Hypothalamus (tissue), 51 donors: ENCODE measurements at places on chromosomes 4 and X.

DNA sequence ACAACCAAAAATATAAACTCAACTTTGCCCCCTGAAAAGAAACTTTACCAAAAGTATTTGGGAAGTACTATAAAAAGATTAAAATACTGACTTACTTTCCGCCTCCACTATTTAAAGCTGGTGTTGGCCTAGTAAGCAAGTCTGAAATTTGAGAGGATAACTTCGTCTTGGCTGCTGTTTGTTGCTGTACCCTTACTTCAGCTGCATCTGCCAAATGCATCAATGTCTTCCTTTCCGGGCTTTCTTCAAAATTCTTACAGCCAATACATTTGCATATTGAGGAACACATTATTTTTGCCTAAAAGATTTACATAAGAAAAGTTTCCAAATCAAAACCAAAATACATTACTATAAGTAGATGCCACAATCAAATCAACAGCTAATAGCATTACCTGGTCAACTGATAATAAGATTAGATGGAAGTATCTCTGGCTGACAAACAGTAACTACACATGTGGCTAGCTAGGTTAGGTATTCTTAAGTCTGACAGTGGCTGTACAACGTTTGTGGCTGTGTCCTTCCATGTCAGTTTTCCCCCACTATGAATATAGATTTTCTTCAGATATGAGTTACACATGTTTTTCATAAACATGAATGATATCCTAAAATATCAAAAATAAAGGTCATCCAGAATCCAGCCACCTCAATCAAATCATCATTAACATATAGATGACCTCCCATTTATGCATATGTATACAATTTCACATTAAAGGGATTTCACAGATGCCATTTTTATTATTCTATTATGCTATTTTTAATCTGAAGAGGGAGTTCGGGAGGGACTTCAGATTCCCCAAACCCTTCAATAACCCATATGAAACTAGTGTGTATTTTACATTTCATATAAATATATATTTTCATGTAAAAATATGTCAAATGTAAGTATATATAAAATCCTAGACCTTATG lies 30.6 kb downstream of the THAP9 start:
- DNase-seq = no peak

DNA sequence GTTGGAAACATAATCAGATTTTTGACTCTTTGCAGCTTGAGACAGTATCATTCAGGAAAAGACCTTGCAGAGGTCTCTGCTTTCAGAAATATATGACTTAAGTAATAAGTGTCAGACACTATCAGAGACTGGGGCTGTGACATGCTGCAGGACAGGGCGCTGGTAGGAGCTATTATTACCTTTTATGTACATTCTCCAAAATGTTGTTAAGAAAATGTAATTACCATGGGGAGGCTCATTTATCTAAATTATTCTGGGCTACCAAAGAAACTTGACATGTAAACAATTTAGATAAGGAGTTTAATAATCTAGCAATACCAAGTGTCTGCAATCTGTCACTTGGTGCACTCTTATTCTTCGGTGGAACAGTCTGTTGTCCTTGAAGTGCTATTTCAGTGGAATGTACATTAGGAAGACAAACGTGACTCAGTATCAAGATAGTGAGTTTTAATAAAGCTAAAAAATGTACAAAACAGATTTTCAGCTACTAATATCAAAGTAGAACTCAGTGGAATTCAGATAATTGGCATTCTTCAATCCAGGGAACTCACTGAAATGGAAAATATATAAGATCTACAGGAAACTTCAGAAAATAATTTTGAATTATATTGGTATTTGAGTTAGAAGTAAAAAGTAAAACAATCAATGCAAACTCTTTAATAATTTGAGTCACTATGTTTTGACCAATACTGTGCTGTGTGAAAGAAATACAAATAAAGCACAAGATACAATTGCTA lies 214.5 kb downstream of the KCNIP4 start:
- DNase-seq = no peak

GRCh38 chrX:133579631-133580030 lies 164.3 kb upstream of the GPC4 start:
- no peak for DNase-seq

GRCh38 chrX:115409551-115409950 lies 120.0 kb downstream of the LUZP4 start:
- DNase-seq = no peak

- no peak for DNase-seq
These were observed 211.2 kb downstream of the CPEB2 start for GRCh38 chr4:15213302-15213970.

GRCh38 chrX:44435047-44435446 lies 91.6 kb upstream of the EFHC2 start:
- DNase-seq = no peak

GRCh38 chr4:80913381-80913780 lies 117.1 kb upstream of the BMP3 start:
- no peak for DNase-seq

DNA sequence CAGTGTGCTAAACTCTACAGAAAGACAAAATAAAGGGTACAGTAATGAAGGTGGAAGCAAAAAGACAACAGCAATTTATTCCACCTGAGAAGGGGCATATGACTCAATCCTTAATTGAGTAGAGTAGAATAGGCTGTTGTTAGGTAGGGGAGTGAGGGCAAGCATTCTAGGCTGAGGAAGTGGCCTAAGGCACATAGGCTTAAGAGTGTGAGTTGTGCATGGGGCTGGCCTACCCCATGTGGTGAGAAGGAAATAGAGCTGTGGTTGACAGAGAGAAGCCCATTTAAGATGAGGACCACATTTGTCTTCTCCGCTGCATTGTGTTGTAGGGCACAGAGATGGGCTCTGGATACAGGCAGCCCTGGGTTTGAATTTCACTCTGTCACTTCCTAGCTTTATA lies 3.4 kb upstream of the ZCCHC18 start:
- DNase-seq = no peak

DNA sequence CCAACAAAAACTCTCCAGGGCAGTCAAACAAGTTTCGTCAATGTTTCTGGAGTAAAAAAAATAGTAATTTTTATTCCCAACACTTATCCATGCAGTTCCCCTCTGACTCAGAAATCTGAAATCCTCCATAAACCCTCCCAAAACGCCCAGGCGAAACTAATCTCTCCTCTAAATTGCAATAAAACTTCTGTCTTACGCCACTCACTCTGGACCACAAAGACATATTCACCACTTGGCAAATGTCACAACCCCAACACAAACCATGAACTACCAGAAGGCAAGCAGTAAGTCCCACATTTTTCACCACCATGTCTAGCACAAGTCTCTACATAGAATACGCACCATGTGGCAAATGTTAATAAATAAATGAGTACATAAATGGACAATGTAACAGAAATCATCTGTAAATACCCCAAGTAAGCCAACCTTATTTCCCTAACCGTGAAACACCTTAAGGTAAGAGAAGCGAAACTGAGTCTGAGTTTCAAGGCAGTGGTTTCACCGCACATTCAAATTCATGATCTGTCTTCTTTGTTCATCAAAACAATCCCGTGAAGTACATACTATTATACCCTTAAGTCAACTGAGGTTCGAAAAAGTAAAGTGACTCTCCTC lies 1.6 kb downstream of the PAPSS1 start:
- no peak for DNase-seq

DNA sequence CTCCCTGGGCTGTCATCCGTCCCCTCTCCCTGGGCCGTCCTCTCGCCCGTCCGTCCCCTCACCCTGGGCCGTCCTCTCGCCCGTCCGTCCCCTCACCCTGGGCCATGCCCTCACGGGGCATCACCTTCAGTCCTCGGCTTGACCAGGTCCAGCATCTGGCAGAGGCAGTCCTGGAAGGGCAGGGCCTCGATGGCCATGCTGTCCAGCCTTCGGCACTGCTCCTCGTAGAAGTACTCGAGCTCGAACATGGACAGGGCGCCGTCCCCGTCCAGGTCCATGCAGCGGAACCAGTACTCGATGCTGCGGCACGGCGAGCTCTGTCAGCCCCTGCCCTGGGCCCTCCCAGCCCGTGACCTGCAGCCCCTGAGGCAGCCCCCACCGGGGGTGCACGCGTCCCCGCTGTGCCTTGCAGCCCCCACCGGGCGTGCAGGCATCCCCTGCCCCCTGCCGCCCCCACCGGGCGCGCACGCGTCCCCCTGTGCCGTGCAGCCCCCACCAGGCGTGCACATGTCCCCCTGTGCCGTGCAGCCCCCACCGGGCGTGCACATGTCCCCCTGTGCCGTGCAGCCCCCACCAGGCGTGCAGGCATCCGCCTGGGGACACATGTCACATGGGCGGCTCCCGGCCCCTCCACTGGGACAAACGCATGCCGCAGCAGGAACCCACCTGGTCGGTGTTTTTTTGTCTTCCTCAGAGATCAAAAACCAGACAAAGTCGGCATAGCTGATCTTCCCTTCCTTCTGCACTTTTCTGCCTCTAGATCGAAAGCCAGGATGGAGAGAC lies 22.2 kb upstream of the GTPBP6 start:
- no peak for DNase-seq

- DNase-seq = no peak
These were observed 380.4 kb downstream of the PCDH7 start for GRCh38 chr4:31100536-31100935.

DNA sequence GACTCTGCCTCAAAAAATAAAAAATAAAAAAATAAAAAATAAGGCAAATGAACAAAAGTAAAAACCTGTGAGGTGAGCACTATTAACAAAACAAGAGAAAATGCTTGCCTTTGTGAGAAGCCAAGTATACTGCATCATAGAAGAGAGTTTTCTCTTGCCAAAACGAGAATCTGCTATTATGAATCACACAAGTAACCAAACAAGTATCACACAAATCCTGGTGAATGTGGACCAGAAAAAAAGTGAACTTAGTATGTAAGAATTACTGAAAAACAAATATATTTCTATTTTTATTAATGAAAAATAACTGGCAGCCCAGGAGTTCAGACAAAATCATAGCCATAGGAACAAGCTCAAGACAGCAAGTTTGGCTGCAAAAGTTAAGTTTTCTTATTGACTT lies 193.5 kb downstream of the PDGFC start:
- no peak for DNase-seq

- DNase-seq = no peak
These were observed 46.9 kb upstream of the TAB3 start for GRCh38 chrX:30935985-30936384.

- no peak for DNase-seq
These were observed 530.4 kb upstream of the IGFBP7 start for GRCh38 chr4:57640391-57641100.

DNA sequence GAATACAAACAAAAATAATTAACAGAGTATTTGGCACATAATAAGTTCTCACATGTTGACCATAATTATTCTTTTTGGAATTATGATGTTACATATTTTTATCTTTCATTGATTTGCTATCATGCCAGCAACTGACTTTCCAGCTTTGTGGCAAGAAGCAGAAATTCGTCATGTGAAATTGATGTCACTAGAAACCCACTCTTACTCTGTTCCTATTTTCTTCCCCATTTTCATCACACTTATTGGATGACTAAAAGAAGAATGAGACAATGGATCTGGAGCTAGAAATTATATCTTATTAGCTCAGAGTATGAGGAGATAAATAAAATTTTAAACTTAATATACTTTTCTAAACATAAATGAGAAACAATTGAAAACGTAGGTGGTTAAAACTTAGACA lies 31.9 kb downstream of the EGF start:
- no peak for DNase-seq

DNA sequence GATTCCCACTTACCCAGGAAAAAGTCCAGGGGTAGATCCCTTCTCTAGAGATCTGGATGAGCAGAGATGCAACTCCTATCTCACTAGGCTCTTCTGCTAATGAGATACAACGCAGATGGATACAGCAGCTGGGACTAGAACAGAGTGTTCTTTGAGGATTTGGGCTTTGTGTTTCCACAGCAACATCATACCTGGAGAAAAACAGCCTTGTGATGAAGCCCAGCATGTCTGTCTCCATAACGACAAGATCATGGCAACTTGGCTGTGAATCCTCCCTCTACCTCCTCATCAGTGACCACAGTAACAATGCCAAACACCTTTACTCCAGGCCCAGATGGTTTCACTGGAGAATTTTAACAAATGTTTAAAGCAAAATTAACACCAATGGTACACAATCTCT lies 80.1 kb downstream of the RCHY1 start:
- DNase-seq = no peak

DNA sequence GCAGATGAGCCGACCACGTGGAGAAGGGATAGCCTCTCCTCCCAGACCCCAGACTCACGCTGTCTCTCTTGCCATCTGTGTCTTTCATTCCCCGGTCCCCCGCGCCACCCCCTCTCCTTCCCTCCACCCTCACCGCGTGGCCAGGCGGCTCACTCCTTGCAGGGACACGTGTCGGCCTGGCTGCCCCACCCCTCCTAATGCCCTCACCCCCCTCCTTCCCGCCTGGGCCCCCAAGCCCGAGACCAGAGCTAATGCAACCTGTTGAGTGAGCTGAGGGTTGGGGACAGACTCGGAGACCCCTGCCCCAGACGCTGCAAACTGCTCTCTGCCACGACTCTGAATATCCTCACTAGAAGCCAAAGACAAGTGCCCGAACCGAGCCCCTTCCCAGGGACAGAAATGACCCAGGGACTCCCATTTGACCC lies 1.8 kb downstream of the SLC38A5 start:
- DNase-seq = no peak

DNA sequence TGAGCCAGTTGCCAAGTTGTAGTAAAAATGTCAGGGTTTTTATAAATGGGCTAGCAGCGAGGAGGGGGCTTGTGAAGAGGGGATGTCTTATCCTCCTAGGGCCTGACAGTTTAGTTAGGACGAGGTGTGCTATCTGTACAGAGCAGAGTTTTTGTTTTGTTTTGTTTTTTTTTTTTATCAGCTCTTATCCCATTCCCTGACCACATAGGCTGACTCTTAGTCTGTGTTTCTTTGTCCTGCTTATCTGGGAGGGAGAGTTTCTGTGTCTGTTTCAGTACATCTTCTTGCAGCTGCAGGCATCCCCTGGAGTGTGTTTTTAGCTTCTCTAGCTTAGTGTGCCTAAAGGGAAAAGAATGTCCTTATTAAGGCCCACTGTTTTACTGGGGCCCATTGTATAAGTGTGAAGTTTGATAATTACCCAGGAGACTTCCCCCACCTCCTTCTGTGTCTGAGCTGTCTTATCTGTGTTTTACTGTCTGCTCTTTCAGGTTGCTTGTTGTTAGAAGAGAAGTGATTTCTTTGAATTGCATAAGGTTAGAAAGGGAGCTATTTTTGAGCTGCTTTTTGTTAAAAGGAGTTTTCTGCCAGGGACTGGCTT lies 32.0 kb downstream of the PAGE2 start:
- no peak for DNase-seq

DNA sequence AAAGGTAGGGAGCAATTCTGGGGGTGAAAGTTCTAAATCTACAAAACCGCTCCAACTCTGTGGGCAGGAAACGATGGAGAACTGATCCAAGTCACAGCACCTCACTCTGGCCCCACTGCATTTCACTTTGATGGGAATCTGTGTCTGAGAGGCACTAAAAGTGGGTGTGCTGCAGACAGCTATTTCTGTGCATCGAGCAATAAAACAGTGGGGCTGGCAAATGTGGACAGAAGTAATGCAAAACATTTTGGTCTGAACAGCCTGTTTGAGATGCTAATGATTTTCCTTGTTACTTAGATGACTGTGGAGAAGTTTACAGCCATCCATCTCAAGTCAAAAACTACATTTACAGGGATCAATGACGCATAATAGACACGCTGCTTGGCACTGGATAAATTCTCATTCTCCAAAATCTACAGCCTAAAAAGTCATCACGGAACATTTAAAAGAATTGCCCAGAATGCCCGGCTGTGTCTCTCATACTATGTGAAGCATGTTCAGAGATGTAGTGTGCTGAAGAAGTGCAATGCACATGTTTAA lies 1671.6 kb upstream of the TENM3 start:
- DNase-seq = no peak
